Kidney capillary endothelial cell (primary cell): ENCODE measurements at places on chromosomes 6 and 20.

DNA sequence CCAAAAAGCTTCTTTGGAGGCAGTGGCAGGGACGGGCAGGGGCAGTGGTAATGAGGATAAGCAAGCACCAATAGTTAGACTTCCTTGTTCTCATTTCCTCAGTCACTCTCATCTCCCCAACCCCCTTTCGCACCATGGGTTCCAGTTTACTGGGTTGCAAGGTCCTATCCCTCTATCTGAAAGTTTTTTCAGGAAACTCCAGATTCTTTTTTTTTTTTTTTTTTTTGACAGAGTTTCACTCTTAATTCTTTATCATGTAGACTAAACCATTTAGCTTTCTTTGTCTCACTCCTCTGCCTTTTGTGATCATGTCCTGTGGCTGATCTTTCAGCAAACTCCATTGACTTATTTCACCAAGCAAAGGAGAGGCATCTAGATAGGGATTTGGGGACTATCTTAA lies 51.4 kb upstream of the GMDS start:
- no peak for DNase-seq

GRCh38 chr20:4415281-4415680 lies 306.4 kb upstream of the PRND start:
- no peak for DNase-seq

- DNase-seq, result no peak
Measured at GRCh38 chr20:12252793-12253192, 335.1 kb downstream of the BTBD3 start.

- DNase-seq, result no peak
Measured at GRCh38 chr20:46973766-46974165, 79.1 kb downstream of the EYA2 start.

GRCh38 chr6:120274547-120274946 lies 925.0 kb upstream of the MAN1A1 start:
- DNase-seq, result no peak

- DNase-seq, result no peak
Measured at GRCh38 chr6:146301764-146302163, 241.9 kb upstream of the RAB32 start.

GRCh38 chr6:147710890-147711289 lies 202.4 kb downstream of the SAMD5 start:
- DNase-seq, result no peak

DNA sequence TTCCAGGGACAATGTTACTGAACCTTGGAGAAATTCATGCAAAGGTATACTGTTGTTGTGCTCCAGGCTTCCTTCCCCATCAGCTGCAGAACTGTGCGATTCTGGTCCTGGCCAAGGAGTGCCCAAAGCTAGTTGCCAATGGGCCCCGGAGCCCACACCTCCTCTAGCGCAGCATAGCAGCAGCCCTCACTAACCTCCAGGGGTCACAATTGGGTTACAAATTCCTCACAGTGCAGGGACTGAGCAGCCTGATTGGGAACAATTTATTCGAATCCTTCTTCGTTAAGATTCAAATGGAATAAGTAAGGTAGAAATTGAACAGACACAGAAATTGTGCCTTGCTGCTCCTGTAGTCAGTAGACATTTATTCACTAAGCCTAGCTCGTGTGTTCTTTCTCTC lies 284.9 kb downstream of the PRKN start:
- no peak for DNase-seq

DNA sequence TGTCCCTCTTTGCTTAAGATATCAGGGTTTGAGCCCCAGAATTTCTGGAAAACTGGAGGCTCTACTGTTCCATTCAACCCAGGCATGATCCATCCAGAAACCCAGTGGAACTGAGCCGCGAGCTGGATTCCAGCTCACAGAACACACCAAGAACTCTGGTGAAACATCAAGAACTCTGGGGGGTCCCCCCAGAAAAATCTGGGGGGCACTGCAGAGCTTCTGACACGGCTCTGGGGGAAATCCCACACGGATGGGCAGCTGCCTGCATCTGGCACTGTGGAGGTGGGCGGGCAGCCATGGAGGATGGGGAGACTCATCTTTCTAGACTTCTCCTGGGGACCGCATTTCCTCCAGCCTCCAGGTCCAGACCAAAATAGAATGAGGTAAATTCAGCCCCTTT lies 51.0 kb downstream of the BMP7 start:
- DNase-seq, result no peak

DNA sequence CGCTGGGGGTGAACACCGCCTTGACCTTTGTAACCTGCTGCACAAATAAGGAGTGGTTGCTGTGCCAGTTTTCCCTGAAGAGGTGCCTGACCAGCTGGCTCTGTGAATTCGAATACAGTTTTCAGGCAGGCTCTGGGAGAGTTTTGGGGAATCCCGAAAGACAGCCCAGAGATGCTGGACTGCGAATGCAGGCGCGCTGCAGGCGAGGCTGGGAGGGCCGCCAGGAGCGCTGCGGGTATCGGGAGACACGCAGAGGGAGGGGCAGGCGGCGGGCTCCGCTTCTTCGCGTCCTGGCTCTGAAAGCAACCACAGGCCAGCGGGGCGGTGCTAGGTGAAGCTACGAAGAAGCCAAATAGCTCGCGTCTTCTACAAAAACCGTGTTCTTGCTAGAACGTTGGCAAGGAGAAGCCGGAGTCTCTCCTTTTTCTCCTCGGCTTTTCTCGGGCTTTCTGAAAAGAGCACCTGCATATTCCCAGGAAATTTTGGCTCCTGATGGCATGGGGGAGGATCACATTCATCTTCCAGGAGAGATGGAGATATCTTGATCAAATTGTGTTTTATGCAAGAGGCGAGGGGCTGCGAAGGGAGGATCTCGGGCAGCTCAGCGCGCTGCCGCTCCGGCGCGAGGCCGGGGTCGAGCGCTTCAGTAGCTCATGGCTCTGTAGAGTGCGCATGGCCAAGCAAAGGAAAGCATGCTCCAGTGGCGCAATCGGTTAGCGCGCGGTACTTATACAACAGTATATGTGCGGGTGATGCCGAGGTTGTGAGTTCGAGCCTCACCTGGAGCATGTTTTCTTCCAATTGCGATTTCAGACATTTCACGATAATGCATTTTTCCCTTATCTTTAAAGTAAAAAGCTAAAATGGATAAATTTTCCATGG lies 158.1 kb upstream of the ZNF184 start:
- DNase-seq, result peak; percentile 51

DNA sequence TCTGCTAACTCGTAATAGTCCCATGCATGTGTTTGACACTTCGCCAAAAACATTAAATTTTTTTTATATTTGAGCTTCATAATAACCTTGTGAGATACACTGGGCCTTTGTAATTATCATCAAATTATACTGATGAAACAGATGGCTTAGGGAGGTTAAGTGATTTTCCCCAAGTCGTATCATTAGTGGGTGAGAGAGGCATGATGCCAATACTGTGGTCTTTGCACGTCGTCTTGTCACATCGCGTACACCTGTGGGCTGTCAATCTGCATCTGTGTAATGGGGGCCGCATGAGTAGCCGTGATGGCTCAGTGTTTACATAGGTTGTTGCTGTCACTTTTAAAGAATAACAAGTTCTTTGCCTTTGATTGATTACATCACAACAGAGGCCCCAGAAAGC lies 1.7 kb downstream of the PRL start:
- DNase-seq, result no peak

DNA sequence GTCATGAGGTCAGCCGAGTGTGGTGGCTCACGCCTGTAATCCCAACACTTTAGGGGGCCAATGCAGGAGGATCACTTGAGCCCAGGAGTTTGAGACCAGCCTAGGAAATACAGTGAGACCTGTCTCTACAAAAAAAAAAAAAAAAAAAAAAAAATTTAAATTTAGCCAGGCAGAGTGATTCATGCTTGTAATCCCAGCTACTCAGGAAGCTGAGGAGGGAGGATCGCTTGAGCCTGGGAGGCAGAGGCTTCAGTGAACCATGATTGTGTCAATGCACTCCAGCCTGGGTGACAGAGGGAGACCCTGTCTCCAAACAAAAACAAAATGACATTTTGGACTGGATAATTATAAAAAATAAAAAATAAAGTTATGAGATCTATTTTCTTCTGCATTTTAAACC lies 56.2 kb downstream of the ADGRF1 start:
- peak; percentile 64 for DNase-seq

DNA sequence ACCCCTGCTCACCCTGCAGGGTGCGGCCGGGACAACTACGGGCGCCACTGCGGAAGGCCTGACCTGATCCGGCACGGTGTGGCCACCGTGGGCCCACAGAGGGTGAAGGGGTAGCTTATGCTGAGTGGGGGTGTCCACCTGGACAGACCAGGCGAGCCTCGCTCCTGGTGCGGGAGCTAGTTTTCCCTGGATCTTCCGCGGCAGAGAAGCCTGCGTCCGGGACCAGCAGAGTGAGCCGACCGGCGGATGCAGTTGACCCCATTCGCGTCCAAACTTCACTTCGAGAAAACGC lies 38.2 kb downstream of the NCR2 start:
- DNase-seq, result no peak

- DNase-seq, result no peak
Measured at GRCh38 chr20:52372169-52372568, 180.6 kb upstream of the ZFP64 start.

DNA sequence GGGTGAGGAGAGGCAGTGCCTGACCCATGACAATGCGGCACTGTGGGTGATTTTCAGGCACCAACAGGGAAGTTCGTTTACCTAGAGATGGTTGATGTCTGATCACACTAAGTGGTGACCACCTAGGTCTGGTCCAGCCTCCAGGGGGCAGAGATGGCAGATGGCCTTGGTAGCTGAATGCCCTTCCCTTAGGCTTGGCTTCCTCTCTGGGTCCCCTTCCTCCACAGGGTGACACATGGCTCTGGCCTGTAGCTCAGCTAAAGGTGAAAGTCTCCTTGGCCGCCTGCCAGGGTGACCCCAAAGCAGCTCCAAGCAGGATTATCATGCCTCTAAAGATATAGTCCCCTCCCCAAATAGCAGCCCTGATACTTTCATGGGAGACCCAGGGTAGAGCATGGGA lies 6.4 kb downstream of the GDAP1L1 start:
- DNase-seq, result no peak

DNA sequence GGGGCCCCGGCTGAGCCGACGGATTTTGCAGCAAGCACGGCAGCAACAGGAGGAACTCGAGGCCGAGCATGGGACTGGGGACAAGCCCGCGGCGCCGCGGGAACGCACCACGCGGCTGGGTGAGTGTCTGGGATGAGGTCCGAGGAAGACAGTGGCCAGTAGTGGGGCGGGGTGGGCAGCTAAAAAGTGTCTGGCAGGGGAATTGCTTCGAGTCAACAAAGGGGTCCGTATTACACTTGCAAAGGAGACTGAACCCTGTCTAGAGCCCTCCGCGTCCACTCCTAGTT lies 356 bp downstream of the BYSL start:
- no peak for DNase-seq

- no peak for DNase-seq
Measured at GRCh38 chr20:23679133-23680092, 9.4 kb downstream of the CST4 start.

GRCh38 chr6:44185953-44186634 lies 27.5 kb downstream of the CAPN11 start:
- no peak for DNase-seq

- no peak for DNase-seq
Measured at GRCh38 chr6:150491811-150492172, 107.9 kb upstream of the PLEKHG1 start.

GRCh38 chr20:3380228-3381070 lies 27.0 kb downstream of the DNAAF9 start:
- DNase-seq, result no peak
